ENCODE measurements at places on chromosomes 4 and X.

DNA sequence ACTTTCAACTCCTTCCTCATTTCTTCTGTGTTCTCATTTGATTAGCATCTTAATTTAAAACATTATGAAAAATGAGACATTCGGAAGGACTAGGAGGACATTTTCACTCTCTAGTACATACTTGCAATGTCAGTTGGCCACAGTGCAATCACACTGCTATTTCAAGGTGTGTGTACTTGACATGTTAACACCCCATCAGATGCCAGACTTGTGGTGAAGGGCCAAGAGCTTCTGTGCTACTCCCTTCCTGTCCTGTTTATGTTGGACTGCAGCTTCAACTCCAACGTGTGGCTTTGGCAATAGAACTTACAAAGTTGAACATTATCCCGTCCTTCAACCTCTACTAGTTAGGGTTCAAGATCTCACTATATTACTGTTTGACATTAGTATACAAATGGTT lies 221.0 kb downstream of the PALLD start:
- no peak for DNase-seq

DNA sequence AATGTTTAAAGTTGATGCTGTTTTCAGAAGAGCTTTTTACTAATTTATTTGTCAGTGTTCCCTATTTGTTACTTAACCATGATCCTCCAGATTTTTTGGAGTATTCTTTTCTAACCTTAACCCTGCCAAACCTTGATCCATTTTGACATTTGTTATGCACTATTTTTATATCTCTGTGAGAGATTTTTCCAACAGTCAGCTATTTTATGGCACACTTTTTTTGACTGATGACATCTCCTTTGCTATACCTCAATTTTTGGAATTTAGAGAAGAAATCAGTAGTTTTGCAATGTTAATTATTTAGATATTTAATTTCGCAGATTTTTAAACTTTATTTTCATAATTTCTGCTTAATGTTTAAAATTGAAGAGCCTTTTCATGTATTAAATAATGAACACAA lies 66.0 kb downstream of the CPEB2 start:
- DNase-seq = no peak

DNA sequence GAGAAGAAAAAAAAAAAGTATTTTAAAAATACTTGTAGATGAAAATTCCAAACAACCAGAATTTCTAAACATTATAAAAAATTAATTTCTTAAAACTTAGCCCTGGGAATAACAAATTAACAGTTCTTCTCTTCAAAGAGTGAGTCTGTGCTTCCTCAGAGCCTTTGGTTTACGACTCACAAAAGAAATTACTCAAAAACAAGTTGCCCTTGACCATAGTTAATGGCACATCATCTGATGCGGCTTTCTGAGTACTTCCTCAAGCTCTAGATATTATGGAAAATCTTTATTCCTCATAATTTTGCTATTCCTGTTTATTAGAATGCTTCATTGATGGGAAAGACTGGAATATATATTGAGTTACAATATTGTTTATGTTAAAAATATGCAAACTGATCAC lies 23.7 kb downstream of the TAPT1 start:
- no peak for DNase-seq

DNA sequence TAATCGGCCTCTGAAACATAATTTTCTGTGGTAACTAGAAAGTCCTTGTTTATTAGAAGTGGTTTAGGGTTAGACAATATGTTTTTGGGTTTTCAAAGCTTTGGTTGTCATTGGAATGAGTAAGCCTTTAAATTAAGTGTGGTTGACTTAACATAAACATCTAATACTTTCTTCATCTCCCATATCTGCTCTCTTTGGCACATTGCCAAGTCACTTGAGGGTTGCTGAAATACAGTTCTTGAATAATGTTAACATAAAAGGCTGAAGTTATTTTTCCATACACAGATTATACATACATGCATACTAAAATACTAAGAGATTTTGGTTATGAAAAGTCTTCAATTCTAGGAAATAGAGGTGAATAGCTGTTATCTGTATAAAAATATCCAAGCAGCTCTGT lies 241.7 kb upstream of the BMP3 start:
- no peak for DNase-seq

GRCh38 chrX:119266364-119266995 lies 30.4 kb downstream of the PGRMC1 start:
- peak; percentile 14 for DNase-seq

DNA sequence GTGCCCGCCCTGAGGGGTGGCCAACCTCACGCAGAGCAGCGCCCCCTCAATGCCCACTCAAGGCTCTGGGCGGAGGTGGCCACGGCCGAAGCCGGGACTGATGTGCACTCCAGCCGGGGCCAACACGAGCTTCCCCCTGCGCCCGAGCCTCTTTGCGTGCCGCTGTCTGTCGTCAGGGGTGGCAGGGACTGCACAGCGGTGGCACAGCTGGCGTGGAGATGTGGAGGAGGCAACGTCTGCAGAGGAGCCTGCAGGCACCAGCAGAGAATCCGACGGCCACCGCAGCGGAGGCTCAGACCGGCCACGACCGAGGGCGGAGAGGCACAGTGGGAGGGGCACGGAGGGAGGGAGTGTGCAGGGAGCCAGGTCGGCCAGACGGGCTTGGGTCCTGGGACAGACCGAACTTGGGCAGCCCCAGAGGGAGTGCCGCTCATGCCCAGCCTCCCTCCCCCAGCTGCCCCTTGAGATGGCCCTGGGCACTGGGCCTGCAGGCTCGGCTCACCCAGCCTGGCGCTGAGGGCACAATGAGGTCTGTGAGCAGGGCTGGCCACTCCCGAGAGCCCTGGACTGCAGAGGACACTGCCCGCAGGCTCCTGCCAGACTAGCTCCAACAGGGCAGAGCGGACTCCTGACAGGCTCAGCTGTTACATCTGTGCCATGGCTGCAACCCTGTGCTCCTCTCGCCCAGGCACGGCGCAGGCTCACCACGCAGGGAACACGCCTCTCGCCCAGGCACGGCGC lies 46.5 kb upstream of the CPLX1 start:
- no peak for DNase-seq

DNA sequence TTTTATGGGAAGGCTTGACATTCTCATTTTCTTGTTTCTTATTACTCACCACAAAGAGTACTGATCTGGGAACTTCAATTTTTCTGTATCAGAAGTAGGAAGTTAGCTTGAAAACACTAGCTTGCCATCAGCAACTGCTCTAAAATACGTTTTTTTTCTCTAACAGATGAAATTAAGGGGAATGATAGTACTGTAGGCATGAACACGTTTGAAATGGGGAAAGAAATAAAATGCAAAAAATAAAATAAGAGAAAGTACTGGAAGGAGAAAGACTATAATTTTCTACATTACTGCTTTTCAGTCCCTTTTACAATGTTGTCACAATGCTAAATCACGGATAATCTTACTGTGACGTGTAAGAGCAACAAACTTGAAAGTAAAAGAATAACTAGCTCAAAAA lies 1.5 kb downstream of the RADX start:
- DNase-seq = no peak

- no peak for DNase-seq
Measured at GRCh38 chr4:89266128-89266527, 41.5 kb downstream of the GPRIN3 start.

- DNase-seq = no peak
Measured at GRCh38 chr4:185304944-185305690, 90.6 kb downstream of the LRP2BP start.

GRCh38 chr4:2024683-2025082 lies 15.9 kb upstream of the NELFA start:
- no peak for DNase-seq

DNA sequence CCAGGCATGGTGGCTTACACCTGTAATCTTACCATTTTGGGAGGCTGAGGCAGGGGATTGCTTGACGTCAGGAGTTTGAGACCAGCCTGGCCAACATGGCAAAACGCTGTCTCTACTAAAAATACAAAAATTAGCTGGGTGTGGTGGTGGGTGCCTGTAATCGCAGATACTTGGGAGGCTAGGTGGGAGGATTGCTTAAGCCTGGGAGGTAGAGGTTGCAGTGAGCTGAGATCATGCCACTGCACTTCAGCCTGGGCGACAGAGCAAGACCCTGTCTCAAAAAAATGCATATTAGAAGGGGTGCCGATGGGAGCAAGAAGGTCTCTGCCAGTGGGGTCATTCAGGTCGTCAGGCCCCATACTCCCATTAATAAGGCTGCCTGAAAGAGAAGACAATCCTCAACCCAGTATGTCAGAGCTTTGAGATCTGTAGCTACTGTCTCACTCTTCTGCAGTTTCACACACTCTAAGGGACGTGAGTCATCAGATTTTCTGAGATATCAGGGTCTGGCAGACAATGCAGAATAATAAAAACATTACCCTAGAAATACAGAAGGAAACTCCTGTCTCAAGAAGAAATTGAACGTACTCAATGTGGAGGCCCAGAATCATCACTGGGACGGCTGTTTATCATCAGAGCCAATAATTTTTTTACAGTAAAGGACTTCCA lies 176.7 kb upstream of the FAT1 start:
- DNase-seq = no peak

DNA sequence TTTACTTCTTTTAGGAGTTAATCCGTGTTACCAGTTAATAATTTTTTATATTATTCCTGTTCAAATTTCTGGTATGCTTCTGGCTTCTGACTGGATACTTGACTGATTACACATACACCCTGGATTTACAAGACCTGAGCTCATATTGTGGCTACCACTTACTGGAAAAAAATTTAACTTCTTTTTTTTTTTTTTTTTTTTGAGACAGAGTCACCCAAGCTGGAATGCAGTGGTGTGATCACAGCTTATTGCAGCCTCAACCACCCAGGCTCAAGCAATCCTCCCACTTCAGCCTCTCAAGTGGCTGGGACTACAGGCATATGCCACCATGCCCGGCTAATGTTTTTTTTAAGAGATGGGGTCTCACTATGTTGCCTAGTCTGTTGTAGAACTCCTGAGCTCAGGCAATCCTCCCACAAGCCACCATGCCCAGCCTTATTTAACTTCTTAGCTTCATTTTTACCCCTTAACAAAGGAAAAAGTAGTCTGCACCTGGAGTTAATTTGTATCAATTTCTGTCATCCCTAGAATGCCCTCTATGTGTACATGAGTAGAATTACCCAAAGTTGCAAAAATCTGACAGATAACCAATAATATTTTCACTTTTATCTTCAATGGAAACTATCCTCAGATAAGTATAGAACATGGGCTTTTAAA lies 50.3 kb downstream of the TMEM165 start:
- DNase-seq = no peak

DNA sequence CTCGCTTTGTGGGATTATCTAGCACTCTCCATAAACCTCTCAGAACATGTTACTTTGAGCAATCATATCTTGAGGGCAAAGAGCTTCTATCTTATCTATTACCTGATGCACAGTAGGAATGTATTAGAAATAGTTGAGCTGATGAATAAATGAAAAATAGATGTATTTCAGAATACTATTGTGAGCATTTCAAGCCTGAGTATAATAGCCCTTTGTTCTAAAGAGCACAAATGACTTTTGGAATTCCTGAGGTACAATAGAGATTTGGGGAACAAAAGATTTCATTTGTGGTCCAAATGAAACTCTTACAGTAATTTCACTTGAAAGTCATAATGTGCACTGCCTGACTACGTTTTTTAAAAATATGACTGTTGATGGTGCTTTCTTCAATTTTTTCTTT lies 159.5 kb downstream of the UGT8 start:
- DNase-seq = no peak

GRCh38 chrX:44891642-44892041 lies 18.7 kb downstream of the KDM6A start:
- no peak for DNase-seq

- no peak for DNase-seq
Measured at GRCh38 chrX:114619874-114620273, 36.0 kb downstream of the HTR2C start.

DNA sequence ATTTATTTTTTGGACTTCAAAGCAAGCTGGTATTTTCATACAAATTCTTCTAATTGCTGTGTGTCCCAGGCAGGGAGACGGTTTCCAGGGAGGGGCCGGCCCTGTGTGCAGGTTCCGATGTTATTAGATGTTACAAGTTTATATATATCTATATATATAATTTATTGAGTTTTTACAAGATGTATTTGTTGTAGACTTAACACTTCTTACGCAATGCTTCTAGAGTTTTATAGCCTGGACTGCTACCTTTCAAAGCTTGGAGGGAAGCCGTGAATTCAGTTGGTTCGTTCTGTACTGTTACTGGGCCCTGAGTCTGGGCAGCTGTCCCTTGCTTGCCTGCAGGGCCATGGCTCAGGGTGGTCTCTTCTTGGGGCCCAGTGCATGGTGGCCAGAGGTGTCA lies 15.3 kb downstream of the FGFR3 start:
- no peak for DNase-seq

GRCh38 chr4:80202190-80202711 lies 4.9 kb downstream of the PRDM8 start:
- DNase-seq = no peak

DNA sequence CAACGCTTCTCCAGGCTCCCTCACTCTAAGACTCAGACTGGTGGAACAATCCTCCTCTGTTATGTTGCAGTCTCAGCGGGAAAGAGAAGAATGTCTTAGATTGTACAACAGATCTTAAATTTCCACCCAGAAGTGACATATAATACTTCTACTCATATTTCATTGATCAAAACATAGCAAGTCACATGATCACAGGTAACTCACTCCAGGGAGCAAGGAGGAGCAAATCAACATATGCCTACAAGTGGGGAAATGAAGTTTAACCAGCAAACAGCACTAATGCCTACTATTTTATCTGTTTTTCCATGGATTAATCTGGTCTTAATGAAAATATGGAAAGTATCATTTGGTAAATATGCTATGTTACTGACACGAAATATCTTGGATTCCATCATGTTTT lies 819.8 kb downstream of the CCSER1 start:
- DNase-seq = no peak

DNA sequence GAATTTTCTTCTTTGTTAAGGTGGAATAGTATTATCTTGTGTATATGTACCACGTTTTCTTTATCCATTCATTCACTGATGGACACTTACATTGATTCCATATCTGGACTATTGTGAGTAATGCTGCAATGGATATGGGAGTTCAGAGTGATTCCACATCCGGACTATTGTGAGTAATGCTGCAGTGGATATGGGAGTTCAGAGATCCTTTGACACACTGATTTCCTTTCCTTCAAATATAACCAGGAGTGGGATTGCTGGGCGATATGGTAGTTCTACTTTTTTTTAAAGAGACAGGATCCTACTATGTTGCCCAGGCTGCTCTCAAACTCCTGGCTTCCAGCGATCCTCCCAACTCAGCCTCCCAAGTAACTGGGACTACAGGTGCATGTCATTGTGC lies 12.1 kb downstream of the TMEM156 start:
- DNase-seq = no peak

DNA sequence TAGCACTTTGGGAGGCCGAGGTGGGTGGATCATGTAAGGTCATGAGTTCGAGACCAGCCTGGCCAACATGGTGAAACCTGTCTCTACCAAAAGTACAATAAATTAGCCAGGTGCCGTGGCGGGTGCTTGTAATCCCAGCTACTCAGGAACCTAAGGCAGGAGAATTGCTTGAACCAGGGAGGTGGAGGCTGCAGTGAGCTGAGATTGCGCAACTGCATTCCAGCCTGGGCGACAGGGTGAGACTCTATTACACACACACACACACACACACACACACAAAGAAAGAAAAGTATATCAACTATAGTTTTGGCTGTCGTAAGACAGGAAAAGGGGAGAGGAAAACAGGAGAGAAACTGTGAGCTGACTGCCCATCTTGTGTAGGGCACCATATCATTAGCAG lies 171.7 kb downstream of the ADAMTS3 start:
- no peak for DNase-seq
